ENCODE measurements at places on chromosomes 12 and 14.

DNA sequence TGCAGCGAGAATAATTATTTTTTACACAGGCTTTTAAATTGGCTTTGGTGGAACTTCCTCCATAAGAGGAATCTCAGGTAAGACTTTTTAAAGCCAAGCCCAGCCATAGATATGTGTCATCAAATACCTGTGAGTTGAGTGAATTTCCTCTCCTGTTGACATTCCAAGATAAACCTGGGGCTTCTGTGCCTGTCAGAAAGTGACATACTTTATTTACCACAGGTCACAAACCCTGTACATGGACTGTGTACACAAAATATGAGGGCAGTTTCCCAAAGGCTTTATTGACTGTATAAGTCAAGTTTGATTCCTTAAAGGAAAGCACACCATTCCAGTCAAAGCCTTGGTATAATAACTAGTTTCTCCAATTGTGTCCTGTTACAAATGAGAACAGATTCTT, 25.9 kb upstream of the SRSF5 start:
- no peak for DNase-seq

GRCh38 chr12:106452309-106452708, 94.8 kb downstream of the POLR3B start:
- no peak for DNase-seq

DNA sequence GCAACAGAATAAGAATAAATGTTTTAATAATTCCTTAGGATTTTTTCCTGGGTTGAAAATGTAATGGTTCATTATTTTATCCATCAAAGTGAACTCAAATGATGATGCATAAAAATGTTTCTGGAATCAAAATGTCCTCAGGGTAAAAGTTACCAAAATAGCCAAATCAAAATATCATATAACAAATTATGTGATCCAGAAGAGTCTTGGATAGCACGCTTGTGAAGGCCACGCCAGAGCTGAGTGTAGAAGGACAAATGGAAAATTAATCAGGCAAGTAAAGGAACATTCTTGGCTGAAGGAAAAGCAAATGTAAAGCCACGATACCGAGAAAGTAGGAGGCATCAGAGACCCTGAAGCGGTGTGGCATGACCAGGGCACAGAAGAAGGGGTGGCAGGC, 169.2 kb downstream of the CAPZA3 start:
- DNase-seq, result no peak

DNA sequence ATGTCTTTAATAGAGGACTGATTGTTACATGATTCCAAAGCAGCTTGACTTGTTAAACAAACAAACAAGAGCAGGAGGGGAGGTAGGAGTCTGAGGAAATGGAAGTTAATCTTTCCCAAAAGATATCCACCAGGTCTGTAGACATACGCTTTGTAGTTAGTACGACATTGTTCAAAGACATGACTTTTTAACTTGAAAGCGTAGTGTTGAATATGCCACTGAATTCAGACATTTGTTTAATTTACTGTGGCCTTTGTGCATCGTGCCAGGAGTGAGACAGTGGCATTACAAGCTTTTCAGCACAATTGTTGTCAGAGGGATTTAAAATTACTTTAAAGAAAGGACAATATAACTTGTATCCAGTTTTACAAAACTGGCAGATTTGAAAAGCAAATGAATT, 53.0 kb downstream of the SAV1 start:
- DNase-seq, result no peak

GRCh38 chr14:90987140-90987539, 73.3 kb downstream of the RPS6KA5 start:
- no peak for DNase-seq

- DNase-seq, result no peak
Measured at GRCh38 chr12:46402451-46402850, 29.9 kb upstream of the SLC38A2 start.

DNA sequence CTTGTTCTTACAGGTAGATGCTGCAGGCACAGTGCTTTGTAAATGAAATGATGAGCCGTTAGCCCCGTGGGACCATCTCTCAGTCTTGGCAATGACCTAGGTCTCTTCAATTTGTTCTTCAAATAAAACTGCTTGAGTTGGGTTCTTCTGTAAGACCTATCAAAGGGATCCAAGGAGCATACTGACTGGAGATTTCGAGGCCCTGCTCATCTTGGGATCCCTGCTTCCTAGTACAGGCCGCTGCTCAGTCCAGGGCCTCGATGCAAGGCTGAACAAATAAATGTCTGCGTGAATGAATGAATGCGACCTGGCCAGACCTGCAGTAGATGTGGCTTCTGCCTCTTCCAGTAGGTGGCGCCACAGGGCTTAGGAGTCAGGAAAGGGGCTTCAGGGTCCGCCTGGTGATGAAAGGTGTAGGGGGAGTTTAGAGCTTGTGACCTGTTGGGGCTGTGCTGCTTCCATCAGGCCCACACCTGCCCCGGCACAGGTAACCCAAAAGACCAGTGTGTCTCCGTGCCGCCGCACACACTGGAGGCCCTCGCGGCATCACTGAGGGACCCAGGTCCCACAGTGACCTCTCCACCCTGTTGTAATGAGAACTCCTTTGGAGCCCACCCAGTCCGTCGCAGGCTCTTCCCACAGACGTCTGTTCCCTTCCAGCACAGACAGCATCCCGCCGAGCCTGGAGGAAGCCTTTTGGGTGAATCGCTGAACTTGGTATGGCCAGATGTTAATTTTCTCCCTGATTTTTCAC, 4.4 kb downstream of the CACNA1C start:
- no peak for DNase-seq

DNA sequence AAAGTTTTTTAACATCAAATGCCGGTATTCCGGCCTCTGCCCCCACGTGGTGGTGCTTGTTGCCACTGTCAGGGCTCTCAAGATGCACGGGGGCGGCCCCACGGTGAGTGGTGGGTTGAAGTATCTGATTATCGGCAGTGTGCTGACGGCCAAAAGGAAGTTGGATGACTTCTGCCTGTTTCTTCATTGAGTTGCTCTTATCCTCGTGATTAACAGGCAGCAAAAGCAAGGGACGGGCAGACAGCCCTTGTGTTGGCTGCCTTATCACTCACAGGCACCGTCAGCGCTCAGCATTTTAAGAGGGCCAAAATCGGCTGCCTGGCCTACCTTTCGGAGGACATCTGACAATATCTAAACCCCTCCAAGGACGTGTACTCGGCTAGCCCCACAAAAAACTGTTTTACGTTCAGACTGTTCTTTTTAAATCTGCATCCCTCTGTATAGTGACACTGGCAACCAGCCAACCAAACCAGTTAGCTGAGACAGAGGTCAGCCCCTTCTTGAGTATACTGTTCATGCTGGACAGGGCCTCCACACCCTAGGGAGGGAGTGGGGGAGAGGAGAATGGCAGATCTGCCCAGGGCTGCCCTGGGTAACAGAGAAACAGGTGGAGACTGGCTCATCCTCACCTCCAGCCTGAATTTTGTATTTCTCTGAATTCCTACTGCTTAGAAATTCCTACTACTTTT, 22.9 kb upstream of the AKAP5 start:
- no peak for DNase-seq

DNA sequence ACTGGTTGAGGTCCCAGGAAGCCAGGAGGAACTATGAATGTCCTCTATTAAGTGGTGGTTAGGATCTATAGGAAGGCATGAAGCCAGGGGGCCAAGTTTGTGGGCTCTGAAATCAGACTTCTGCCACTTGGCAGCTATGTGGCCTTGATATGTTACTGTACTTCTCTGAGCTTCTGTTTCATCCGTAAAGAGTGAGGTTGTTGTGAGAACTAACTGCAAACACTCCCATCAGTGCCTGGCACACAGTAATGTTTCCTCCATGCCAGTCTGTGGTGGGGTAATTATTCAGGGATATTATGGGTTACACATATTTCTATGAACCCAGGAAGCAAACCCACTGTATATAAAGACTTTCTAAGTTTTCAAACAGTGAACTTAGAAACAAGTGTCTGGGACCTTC, 57.4 kb downstream of the PLXNC1 start:
- no peak for DNase-seq
